ENCODE measurements at places on chromosomes 6 and 20. TPM values are rescaled to one million over a fixed set of nuclear protein-coding genes. Genes with fewer than 3 reads are reported as not detected.

DNA sequence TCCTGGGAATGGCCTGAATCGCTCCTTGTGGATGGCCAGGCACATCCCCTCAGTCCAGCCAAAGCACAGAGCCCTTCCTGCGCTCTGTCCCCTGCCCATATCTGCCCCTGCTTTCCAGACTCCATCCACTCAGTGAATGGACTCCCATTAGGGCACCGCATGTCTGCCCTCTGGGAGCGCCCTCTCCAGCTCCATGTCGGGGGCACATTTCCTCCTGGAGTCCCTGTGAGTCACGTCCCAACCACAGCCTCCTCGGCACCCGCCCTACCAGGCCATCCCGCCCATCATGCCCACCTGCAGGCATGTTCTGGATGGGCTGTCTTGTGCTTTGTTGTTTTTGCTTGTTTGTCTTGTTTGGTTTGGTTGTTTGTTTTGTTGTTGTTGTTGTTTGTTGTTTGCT, 96.8 kb downstream of the PSMB1 start:
- no peak overlapping the region for H3K27ac ChIP-seq
- H3K36me3 ChIP-seq, result no peaks in the 10 kb centered on the region
- H3K4me3 ChIP-seq, result no peak overlapping the region
- H3K27me3 ChIP-seq, result peaks cover 2% of the 10 kb centered on the region
- no peaks in the 10 kb centered on the region for H3K4me1 ChIP-seq
- DNase-seq, result no peak

DNA sequence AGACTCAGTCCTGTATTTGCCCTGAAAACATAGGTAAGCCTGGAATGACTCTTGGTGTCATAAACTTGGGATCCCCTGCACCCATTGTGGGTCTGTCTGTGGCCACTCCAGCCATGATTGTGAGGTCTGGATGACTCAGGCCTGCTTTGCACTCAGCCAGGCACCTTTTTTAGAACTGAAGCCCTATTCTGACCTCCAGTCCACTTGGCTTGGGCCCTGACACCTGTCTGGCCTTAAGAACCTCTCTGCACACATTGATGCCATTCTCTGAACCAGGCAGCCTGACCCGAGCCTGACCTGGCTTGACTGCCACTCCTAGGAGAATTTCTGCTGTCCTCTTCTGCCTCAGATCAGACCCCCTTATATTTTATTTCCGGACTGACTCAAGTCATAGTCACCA, 383.7 kb downstream of the MAFB start:
- no peak overlapping the region for H3K4me3 ChIP-seq
- no peak for DNase-seq
- H3K27ac ChIP-seq, result no peak overlapping the region
- H3K36me3 ChIP-seq, result no peaks in the 10 kb centered on the region

DNA sequence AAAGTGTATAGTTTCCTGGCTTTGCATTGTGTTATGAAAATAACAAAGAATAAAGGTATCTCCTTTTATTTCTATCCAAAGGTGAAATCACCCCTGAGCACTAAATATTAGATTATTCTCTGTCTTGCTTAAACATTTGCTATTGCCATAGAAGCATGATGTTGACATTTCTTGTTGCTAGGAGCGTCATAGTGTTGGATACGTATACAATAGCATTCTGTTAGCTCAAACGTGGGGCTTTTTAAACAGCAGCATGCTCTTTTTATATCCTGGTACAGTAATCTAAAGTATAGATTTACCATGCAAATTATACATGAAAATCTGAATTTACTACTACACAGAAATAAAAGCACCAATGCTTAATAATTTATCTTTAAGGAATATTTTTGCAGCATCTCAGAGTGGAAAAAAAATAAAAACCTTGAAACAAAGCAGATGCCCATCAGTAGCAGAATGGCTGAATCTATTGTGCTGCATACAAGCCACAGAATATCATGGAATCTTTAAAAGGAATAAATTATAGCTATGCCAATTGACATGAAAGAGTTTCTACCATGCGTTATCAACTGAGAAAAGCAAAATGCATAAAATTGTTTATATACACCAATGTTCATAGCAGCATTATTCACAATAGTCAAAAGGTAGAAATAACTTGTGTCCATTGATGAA, 9.6 kb upstream of the HSF2 start:
- no peaks in the 10 kb centered on the region for H3K4me1 ChIP-seq
- no peak overlapping the region for H3K27ac ChIP-seq
- no peaks in the 10 kb centered on the region for H3K27me3 ChIP-seq
- H3K4me3 ChIP-seq, result no peak overlapping the region

DNA sequence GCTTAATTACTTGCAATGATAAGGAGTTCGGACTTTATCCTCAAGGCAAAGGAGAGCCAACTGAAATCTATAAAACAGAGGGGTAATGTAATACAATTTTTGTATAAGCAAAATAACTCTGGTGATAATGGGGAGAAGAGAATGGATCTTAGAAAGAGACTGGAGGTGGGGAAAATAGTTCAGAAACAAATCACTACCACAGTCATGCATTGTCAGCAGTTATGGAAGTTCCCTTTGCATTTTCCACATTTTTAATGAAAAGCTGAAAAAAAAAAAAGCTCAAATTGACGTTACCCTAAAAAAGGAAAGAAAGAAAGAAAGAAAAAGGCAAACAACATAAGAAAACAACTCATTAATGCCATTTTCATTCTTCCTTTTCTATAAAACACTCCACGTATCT, 337.6 kb upstream of the HSF2 start:
- no peaks in the 10 kb centered on the region for H3K36me3 ChIP-seq
- H3K27ac ChIP-seq, result no peak overlapping the region

- H3K27ac ChIP-seq, result no peak overlapping the region
- H3K4me1 ChIP-seq, result no peaks in the 10 kb centered on the region
- H3K27me3 ChIP-seq, result no peaks in the 10 kb centered on the region
- DNase-seq, result no peak
- no peak overlapping the region for H3K4me3 ChIP-seq
Measured at GRCh38 chr20:58111310-58112016, 117.0 kb downstream of the ANKRD60 start.

DNA sequence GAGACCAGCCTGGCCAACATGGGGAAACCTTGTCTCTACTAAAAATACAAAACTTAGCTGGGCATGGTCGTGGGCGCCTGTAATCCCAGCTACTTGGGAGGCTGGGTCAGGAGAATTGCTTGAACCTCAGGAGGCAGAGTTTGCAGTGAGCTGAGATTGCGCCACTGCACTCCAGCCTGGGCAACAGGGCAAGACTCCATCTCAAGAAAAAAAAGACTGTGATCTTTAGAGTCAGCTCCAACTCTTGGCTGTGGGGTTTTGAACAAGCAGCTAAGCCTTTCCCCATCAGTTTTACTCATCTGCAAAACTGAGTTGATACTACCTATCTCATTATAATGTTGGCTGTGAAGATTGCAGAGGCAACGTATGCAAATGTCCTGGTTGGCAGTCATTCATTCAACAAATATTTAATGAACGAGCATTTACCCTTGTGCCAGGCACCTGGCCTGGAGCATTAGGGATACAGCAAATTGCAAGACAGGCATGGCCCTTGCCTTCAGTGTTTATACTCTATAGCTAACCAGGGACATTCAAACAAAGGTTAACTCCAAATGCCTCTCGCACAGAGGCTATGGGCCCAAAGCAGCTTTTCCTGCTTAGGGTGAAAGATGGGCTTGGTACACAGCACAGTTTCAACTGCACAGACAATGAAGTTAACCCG, 37.8 kb downstream of the ILRUN start:
- no peaks in the 10 kb centered on the region for H3K36me3 ChIP-seq
- H3K4me3 ChIP-seq, result no peak overlapping the region
- no peak for DNase-seq
- H3K4me1 ChIP-seq, result peaks cover 14% of the 10 kb centered on the region

GRCh38 chr20:62808211-62808865, 3.7 kb downstream of the OGFR start:
- peaks cover 5% of the 10 kb centered on the region for H3K36me3 ChIP-seq
- H3K4me1 ChIP-seq, result no peaks in the 10 kb centered on the region
- H3K27ac ChIP-seq, result no peak overlapping the region
- no peak overlapping the region for H3K4me3 ChIP-seq
- DNase-seq, result peak; percentile 75

DNA sequence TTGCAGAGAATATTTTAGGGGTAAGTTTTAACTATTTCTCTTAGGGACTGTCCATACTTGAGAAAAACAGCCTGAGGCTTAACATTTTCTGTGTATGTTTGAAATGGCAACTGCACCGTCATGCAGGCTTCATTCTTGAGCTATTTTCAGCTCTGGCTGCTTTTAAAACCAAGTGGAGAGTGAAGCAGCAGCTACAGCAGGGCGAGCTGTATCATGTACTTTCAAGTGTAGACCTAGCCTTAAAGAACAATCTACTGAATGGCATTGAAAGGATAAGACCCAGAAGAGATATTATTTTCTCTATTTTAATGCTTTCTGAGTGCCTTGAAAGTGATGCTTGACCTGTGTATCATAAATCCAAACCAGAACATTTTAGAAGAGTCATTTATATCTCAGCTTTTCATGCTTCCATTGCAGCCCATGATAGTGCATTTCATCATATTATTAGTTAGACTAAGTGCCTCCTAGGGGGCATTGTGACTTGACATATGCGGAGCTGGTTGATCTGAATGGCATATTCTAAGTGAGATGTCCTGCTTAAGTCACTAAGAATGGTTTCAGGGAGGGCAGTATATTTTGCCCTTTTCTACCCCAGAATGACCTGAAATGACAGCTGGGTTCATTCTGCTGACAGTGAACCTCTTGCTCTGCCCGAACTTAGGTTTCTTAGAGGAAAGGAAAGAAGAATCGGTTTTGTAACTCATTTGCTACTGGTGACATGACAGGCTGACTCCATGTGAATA, 85.3 kb downstream of the NKAIN2 start:
- no peak overlapping the region for H3K4me3 ChIP-seq
- no peak overlapping the region for H3K27ac ChIP-seq
- no peaks in the 10 kb centered on the region for H3K27me3 ChIP-seq
- no peak for DNase-seq
- H3K36me3 ChIP-seq, result no peaks in the 10 kb centered on the region

GRCh38 chr6:90218959-90219208, 77.8 kb downstream of the BACH2 start:
- H3K27ac ChIP-seq, result peak overlapping the region; percentile 88
- H3K27me3 ChIP-seq, result no peaks in the 10 kb centered on the region
- no peak for DNase-seq
- no peak overlapping the region for H3K4me3 ChIP-seq

GRCh38 chr6:53464483-53464882, 80.4 kb downstream of the GCLC start:
- H3K27me3 ChIP-seq, result no peaks in the 10 kb centered on the region
- H3K36me3 ChIP-seq, result no peaks in the 10 kb centered on the region
- no peak for DNase-seq
- no peak overlapping the region for H3K4me3 ChIP-seq
- peaks cover 11% of the 10 kb centered on the region for H3K4me1 ChIP-seq
- peak overlapping the region; percentile 5 for H3K27ac ChIP-seq

DNA sequence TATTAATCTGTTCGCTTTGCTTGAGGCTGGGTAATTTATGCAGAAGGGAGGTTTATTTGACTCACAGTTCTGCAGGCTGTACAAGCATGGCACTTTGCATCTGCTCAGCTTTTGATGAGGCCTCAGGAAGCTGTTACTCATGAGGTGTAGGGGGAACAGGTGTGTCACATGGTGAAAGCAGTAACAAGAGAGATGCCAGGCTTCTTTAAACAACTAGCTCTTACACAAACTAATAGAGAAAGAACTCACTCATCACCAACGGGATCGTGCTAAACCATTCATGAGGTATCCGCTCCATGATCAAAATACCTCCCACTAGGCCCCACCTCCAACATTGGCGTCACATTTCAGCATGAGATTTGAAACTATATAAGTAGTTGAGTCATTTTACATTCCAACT, 34.4 kb upstream of the GCLC start:
- H3K4me1 ChIP-seq, result peaks cover 29% of the 10 kb centered on the region
- H3K27ac ChIP-seq, result no peak overlapping the region
- no peak overlapping the region for H3K4me3 ChIP-seq
- no peak for DNase-seq
- H3K27me3 ChIP-seq, result no peaks in the 10 kb centered on the region

- H3K4me3 ChIP-seq, result no peak overlapping the region
- H3K27me3 ChIP-seq, result no peaks in the 10 kb centered on the region
- no peak for DNase-seq
- H3K36me3 ChIP-seq, result no peaks in the 10 kb centered on the region
- H3K27ac ChIP-seq, result no peak overlapping the region
- H3K4me1 ChIP-seq, result no peaks in the 10 kb centered on the region
Measured at GRCh38 chr6:43395776-43396175, 26.3 kb upstream of the ZNF318 start.

GRCh38 chr6:84767526-84768201, 3.3 kb upstream of the TBX18 start:
- no peaks in the 10 kb centered on the region for H3K36me3 ChIP-seq
- no peak overlapping the region for H3K27ac ChIP-seq
- H3K4me3 ChIP-seq, result no peak overlapping the region
- H3K4me1 ChIP-seq, result peaks cover 8% of the 10 kb centered on the region
- peaks cover 95% of the 10 kb centered on the region for H3K27me3 ChIP-seq
- no peak for DNase-seq

The PKHD1 gene
- polyA plus RNA-seq, result 0.02 TPM

GRCh38 chr20:21562656-21563055, 48.8 kb upstream of the NKX2-2 start:
- no peak overlapping the region for H3K4me3 ChIP-seq
- no peaks in the 10 kb centered on the region for H3K27me3 ChIP-seq
- H3K36me3 ChIP-seq, result no peaks in the 10 kb centered on the region
- no peaks in the 10 kb centered on the region for H3K4me1 ChIP-seq
- DNase-seq, result no peak

The FAM184A gene
- polyA plus RNA-seq, result 4.4 TPM

GRCh38 chr20:44909872-44910689, at the start of gene PABPC1L:
Gene PABPC1L (plus strand): TSS chr20:44910060. CDS start chr20:44910144, 84 bp downstream.
- H3K27me3 ChIP-seq, result no peaks in the 10 kb centered on the region
- peaks cover 8% of the 10 kb centered on the region for H3K36me3 ChIP-seq
- no peaks in the 10 kb centered on the region for H3K4me1 ChIP-seq
- peak within 1 kb of the TSS; percentile 54 for H3K4me3 ChIP-seq
- H3K27ac ChIP-seq, result no peak within 1 kb of the TSS
- DNase-seq, result peak; percentile 74

DNA sequence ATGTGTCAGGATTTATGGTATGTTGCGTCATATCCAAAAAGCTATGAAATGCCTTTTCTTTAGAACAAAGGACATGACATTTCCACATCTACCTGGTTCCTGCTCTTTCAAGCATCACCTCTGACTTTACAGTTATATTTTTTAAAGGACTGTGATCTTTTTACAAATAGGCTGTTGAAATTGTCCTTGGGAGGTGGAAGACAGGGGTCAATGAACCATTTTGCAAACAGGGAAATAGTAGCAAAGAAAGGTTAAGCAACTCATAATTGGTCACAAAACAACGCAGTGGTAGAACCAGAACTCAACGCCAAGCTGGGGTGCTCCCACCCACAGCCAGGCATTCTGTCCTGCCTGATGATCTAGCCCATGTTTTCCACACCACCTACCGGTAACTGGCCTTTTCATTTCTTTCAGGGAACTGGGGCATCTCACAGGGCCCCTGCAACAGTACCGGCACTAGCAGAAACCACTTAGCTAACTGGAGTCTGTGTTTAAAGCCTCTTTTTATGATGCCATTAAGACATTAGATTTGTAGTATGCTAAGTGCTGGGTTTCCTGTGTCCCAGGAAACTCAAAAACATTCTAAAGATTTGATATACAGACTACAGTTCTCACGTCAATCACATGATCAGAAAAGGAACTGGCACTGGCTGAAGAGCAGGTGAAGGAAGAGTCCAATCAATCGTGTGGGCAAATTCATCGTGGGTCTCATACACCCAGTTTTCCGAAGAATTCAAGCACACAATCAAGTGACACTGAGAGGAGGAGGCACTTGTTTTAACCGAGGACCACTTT, 13.9 kb downstream of the ZNF217 start:
- peak; percentile 46 for DNase-seq
- H3K36me3 ChIP-seq, result peaks cover 37% of the 10 kb centered on the region
- H3K27ac ChIP-seq, result peak overlapping the region; percentile 46
